Activated T-helper 9 cell treated with anti-CD3 and anti-CD28 coated beads, Interleukin-2, amount 50 U/mL, for 16 hours (primary cell): ENCODE measurements at places on chromosomes 2 and 18.

DNA sequence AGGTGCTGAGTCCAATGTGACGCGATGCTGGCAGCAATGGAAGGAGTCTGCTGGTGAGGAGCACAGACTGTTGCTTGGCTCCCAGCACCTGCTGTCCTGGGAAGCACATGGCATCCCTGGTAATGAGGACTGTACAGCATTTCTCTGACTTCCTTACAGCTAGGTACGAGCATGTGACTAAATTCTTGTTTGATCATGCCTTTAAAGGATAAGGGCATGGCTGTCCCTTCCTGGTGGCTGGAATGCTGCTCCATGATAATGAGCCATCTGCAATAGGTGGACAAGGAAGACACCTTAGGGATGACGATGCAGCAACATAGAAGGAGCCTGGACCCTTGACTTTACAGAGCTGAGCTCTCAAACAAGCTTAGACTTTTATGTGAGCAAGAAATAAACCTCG is 278.0 kb upstream of the SPRED2 start:
- DNase-seq, result no peak

DNA sequence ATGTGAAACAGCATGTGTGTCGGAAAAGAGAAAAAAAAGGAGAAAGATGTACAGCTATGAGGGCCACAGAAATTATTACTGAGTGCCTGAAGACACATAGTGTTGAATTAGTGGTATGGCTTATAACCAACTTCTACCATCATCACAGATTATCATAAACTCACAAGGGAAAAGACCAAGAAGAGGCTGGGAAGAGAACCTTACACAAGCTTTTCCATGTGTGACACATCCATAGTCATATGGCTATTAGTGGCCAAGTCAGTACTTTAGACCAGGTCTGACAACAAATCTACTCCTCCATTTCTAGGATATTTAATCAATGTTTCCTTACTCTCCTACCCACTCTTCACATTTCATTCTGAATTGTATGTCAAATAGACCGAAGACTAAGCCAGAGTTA is 3.5 kb upstream of the GALNT5 start:
- DNase-seq, result no peak

- DNase-seq, result no peak
Observed at GRCh38 chr18:51077217-51077616, 47.2 kb downstream of the SMAD4 start.

DNA sequence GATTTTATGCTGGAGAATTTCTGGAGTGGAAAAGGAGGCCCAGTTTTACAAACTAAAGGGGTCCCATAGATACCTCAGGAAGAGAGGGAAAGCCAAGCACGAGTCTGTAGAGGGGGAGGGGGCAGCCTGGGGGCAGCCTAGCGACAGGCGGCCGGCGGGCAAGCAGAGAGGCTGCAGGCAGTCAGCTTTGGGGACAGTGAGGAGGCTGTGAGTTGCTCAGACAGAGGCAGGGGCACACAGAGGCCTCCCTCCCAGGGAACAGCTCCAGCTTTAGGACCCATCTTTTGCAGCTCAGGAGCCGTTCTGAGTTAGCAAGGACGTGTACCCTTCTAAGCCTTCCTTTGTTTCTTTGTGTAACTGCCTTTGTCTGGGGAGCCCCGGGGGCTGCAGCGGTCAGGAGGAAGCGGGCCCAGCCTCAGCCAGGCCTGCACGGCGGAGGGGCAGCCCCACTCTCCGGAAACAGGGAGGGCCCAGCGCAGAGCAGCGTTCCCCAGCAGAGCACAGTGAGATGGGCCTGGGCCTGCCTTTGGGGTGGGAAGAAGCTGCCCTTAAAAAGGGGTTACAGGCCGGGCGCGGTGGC is 41.1 kb upstream of the RALBP1 start:
- no peak for DNase-seq

- DNase-seq, result no peak
Observed at GRCh38 chr2:47077442-47078117, 77.5 kb downstream of the STPG4 start.

DNA sequence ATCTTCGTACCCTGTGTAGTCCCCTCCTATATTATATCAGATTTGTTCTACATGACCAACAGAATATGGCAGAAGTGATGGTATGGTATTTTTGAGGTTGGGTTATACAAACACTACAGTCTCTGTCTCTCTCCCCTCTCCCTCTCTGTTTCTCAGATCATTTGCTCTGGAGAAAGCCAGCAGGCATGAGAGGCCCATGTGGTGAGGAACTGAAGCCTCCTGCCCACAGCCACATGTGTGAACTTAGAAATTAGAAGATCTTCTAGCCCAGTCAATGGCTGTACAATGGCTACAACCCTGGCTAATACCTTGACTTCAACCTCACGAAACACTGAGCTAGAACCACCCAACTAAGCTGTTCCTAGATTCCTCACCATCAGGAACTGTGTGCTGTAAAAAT is 250.6 kb downstream of the SMAD2 start:
- no peak for DNase-seq

- peak; percentile 52 for DNase-seq
Observed at GRCh38 chr18:62324917-62325805, at the start of gene TNFRSF11A. TNFRSF11A (plus strand) TSS chr18:62325310; CDS start chr18:62325353, 43 bp downstream.

GRCh38 chr2:38835015-38835601 is 40.6 kb downstream of the DHX57 start:
- no peak for DNase-seq

- DNase-seq, result no peak
Observed at GRCh38 chr2:1749489-1750119, 5.3 kb upstream of the PXDN start.

DNA sequence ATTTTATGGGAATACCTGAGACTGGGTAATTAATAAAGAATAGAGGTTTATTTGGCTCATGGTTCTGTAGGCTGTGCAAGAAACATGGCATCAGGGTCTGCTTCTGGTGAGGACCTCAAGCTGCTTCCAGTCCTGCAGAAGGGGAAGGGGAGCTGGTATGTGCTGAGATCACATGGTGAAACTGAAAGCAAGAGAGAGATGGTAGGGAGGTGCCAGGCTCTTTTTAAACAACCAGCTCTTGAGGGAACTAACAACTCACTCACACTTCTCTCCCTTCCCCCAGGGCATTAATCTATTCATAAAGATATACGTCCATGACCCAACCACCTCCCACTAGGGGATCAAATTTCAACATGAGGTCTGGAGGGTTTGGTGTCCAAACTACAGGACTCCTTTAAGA is 40.1 kb downstream of the AGPS start:
- no peak for DNase-seq

DNA sequence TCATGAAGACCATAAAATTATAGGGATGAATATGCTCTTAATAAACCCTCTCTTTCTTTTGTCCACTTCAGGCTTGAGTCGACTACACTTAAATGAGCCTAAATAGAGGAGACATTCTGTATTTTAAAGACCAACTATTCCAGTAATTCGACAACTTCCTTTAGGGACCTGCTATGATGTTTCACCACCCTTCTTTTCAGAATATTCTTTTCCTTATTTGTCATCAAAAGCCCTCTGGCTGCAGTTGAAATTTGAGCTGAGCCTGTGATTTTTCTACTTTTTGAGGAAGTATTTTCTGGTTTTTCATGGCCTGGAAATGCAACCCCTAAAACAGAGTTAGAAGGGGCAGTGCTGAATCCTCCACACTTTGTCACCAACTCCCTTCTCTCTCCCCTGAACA is 287.0 kb downstream of the EPHA4 start:
- no peak for DNase-seq

DNA sequence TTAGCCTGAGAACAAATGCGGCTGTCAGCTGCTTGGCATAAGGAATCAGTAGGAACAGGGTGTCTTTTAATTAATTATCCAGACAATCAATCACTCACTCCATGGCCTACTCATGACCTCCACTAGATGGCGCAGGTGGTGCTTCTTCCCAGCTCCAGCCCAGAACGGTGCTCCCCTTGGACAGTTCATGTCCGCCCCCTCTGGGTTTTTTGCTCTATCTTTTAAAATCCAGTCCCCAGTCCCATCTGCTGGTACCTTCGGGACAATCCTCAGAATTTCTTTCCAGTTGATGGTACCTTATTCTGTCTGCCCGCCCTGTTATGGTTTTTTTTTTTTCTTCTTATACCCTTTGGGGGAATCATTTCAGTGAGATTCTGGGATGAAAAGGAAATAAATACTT is 99.8 kb downstream of the CACNB4 start:
- DNase-seq, result no peak

DNA sequence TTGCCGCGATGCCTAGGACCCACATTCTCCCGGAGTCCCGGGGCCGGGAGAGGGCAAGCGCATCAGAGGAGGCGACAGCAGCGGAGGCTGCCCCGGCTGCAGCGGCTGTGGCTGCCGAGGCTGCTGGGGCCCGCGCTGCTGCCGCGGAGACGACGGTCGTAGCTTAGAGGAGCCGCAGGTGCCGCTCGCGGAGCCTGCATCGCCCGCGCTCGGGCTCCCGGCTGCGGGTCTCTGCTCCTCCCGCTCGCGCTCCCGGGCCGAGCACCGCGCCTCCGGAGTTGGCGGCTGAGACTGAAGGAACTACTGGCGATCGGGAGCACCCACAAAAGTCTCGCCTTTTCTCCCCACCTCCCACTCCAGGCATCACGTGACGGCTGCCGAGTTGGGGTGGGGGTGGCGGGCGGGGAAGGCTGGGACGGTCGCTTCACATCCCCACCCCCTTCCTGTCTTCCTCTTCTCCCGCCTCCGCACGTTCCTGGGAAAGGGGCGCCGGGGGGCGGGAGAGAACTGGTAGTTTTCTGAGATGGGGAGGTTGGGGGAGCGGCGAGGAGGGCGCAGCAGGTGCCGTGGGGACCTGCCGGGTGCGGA is at the start of gene LYPD1:
Gene LYPD1 (minus strand): TSS at position 298 of the 588 bp plus-strand sequence. CDS start 273 bp downstream, at position 25.
- DNase-seq, result no peak

GRCh38 chr2:1652034-1652790 is 92.1 kb downstream of the PXDN start:
- DNase-seq, result no peak

DNA sequence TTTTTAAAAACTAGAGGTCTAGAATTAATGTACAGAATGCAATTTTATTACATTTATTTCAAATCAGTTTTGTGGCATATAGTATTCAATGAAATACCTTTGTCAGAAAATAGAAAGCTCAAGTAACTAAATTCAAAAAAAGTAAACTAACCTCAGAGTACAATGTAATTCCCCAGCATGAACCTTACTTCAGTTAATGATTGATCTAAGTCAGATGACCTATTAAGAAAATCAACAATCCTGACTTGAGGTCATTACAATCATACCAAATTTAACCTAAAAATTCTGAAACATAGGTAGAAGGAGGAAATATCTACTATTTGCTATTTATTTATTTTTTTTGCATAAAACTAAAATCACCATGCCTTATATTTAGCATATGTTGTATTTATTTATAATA is 142.9 kb downstream of the CCDC102B start:
- no peak for DNase-seq

GRCh38 chr18:46650681-46651080 is 6.3 kb downstream of the LOXHD1 start:
- DNase-seq, result no peak

DNA sequence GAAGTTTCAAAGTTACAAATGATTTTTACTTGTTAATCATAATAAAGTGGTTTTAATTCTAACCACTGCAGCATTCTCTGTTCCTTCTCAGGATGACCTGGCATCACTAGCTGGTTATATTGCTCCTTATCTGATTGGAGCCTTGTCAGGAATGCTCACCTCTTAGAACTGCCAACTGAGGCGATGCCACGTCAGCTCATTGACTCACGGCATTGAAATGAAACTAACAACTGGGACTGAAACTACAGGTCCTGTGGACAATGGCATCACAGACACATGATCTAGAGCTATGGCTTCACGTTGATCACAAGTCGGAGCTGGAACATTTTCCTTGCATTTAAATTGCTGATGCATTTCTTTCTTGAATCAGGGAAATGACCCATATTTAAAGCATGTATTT is 54.9 kb upstream of the MAP2 start:
- DNase-seq, result no peak

DNA sequence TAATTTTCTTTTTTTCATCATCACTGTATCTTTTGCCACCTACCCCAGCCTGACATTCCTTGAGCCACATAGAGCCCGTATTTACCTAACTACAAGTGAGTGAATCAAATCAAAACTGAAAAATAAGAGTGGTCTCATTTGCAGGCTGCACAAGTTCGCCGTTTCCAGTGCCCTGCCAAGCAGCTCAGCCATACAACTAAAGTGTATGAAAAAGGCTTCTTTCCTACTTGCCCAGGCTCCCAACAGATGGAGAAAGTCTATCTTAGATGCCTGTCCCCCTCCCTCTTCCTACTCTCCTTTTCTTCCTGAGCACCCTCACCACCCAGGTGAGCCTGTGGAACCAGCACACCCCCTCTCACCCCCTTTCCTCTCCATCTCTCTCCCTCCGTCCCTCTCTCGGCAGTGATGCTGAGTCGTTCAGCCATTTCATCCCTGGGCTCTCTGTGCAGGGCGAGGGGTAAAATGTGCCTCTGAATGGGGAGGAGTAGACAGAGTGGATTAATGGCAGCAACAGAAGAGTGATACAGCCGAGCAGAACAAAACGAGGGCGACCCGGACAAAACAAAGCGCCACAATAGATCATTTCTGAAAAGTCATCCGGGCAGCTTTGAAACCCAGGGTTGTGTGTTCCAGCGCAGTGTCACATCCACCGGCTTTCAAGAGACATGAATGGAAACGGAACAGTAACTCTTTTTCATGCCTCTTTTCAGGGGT is 65.0 kb upstream of the POU3F3 start:
- DNase-seq, result no peak

GRCh38 chr2:152022090-152022489 is 76.8 kb downstream of the CACNB4 start:
- DNase-seq, result no peak

GRCh38 chr2:46101557-46102220 is 195.5 kb upstream of the EPAS1 start:
- no peak for DNase-seq

DNA sequence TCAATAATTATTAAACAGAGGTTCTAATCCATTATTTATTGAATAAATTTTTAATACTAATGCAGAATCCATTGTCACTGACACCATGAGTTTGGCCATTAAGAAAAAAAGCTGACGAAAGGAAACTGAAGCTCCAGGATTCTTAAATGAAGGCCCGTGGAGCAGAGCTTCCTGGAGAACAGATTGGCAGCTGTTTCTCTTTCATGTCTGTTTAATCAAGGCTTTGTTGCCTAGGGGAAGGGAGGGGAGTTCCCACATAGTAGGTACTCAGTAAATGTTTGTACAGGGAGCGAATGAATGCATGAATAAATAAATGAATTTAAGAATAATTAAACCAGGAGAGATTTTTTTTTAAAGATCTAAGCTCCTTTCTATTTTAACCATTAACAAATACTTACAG is 315.1 kb upstream of the KLHL29 start:
- no peak for DNase-seq

DNA sequence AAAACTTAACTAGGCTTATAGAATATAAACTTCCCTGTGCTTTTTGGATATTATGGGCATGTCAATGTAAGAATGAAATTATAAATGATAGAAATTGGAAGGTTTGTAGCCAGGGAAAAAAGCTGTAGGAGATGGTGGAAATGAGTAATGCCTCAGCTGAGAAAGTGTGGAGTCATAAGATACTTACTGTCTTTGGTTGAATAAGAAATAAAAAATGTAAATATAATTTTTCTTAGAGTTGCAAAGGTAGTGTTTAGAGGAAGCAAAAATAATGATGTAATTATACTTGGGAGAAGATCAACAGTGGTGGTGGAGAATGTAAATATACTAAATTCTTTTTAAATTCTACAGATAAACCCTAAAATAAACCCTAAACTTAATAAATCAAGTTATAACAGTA is 26.2 kb upstream of the RND3 start:
- no peak for DNase-seq
